ENCODE measurements at places on chromosomes 16 and 17. TPM values are rescaled to one million over a fixed set of nuclear protein-coding genes. Genes with fewer than 3 reads are reported as not detected.

Gene KRT32
- total RNA-seq = not detected

Gene ZNF598
- total RNA-seq = 38.2 TPM

Gene DNASE1
- total RNA-seq = 18.4 TPM

Gene SPNS2
- 67.0 TPM for total RNA-seq

Gene KANSL1
- total RNA-seq = 69.8 TPM

Gene MPV17L
- total RNA-seq = 1.6 TPM

- H3K27me3 ChIP-seq = peaks cover 30% of the 10 kb centered on the region
- H3K36me3 ChIP-seq = no peaks in the 10 kb centered on the region
- DNase-seq = peak; percentile 56
- peaks cover 8% of the 10 kb centered on the region for H3K4me1 ChIP-seq
These were observed 9.7 kb upstream of the HOXB2 start for GRCh38 chr17:48554412-48555257.

DNA sequence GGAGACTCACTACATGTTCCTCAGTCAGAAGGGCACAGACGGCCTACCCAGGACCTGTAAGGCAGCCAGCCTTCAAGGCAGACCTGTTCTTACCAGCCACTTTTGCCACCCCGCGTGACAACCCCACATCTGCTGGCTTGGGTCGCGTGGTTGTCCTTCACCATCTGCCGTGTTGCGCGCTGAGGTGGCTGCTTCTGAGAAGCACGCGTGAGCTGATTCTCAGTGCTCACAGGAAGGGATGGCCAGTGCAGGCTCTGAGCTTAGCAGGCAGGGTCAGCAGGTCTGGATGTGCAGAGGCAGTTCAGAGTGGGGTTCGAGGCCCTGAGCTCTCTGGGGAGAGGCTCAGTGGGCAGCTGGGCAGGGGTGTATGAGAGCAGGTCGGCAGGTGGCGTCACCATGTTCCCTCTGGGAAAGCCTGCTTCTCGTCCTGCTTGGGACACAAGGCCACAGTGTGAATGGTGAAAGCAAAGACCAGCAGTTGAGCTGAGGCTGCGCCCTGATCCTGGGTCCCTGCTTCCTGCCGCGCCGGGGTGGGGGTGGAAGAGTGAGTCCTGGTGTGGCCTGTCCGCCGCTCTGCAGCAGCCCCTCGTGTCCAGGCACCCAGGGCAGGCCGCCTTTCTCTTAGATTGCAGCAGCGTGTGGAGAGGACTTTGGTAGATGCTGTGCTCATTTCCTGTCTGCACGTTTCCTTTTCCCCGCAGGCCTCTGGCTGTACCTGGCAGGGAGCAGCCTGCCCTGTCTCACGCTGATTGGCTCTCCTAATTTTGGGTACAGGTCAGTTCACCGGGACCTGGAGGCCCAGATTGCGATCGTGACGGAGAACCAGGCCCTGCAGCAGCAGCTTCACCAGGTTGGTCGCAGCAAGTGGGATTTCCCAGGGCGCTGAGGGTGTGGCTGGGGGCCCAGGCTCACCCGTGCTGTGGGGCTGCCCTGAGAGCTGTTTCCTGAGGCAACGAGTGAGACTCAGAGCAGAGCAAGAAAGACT lies 36.0 kb downstream of the PGS1 start:
- no peak overlapping the region for H3K4me3 ChIP-seq
- peaks cover 91% of the 10 kb centered on the region for H3K4me1 ChIP-seq
- DNase-seq = no peak
- H3K27ac ChIP-seq = peak overlapping the region; percentile 83

DNA sequence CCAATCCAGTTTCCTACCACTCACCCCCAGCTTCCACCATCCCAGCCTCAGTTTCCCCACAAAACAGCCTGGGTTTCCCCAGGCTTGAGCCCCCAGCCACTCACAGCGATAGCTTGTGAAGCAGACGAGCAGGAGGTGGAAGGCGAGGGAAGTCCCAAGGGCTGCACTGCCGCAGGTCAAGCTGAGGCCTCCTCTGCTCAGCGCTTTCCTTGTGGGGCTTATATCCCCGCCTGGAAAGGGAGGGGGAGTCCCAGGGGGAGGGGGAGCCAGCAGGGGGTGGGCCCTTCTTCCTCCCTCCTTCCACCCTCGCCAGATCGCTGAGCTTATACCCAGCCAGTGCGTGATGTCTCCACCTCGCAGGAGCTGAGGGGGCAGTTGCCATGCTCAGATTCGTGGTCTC lies at the start of gene PYY:
Gene PYY (minus strand): TSS at position 195 of the 400 bp plus-strand sequence. CDS start 457 bp downstream, outside the sequence.
- H3K4me3 ChIP-seq = no peak within 1 kb of the TSS
- DNase-seq = no peak
- peaks cover 5% of the 10 kb centered on the region for H3K4me1 ChIP-seq
- H3K27ac ChIP-seq = no peak within 1 kb of the TSS
- peaks cover 58% of the 10 kb centered on the region for H3K27me3 ChIP-seq
- H3K36me3 ChIP-seq = no peaks in the 10 kb centered on the region

- no peak overlapping the region for H3K4me3 ChIP-seq
- no peaks in the 10 kb centered on the region for H3K27me3 ChIP-seq
- no peak overlapping the region for H3K27ac ChIP-seq
These were observed 35.2 kb downstream of the CIBAR2 start for GRCh38 chr16:85077039-85077438.

GRCh38 chr17:57994436-57994835 lies 6.4 kb upstream of the VEZF1 start:
- no peak overlapping the region for H3K4me3 ChIP-seq
- H3K36me3 ChIP-seq = peaks cover 24% of the 10 kb centered on the region
- peaks cover 17% of the 10 kb centered on the region for H3K4me1 ChIP-seq
- H3K27me3 ChIP-seq = no peaks in the 10 kb centered on the region
- no peak overlapping the region for H3K27ac ChIP-seq
- no peak for DNase-seq

DNA sequence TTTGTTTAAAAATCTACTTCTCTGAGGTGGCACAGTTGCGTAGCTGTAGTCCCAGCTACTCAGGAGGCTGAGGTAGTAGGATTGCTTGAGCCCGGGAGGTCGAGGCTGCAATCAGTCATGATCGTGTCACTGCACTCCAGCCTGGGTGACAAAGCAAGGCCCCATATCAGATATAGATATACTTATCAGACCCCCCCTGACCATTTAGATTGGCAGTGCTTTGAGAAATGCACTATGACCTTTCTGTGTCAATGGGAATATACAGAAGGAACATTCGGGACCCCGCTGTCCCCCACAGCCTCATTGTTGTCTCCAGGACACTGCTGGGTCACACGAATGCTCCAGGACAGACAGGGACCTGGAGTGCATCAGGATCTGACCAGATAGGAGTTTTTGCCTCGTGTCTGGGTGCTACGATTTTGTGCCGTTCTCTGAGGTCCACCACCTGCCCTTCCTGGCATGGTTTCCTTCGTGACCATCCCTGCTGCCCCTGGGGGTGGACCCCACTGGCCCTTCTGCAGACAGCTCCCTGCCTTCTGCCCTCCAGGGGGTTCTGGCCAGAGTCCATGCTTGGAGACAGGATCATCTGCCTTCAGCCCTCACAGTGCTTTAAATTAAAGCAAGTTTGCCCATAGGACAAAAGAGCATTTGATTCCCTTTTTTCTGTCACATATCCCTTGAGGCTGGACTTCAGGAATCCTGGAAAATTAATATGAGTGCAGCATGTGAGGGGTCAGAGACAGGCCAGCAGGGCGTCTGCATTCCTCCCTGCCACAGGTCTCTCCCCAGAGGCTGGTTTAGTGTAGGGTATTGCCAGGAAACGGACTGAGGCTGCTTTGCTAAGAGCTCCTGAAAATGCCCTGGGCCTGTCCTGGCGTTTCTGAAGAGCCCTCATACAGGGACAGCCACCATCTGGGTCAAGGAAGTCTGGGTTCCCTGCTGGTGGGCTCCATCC lies 19.3 kb downstream of the PLD6 start:
- H3K36me3 ChIP-seq = peaks cover 58% of the 10 kb centered on the region
- peak overlapping the region; percentile 33 for H3K27ac ChIP-seq
- no peak for DNase-seq
- no peak overlapping the region for H3K4me3 ChIP-seq
- peaks cover 18% of the 10 kb centered on the region for H3K4me1 ChIP-seq
- no peaks in the 10 kb centered on the region for H3K27me3 ChIP-seq

DNA sequence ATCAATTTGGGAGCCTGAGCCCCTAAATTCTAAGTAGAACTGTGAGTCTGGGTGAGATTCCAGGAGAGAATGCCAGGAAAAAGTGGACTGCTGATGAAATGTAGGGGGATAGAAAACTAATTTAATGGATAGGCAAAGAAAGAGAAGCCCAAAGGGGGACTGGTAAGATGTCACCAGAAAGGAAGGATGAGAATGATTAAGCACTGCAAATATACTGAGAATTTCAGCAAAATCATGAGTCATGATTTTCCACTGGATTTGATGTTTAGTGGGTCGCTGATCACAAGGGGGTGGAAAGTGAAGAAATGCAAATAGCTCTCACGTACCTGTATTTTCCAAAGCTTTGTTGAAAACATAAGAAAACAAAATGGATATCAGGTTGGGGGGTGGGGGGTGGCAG lies 201.8 kb downstream of the SLC39A11 start:
- no peak for DNase-seq
- H3K27me3 ChIP-seq = no peaks in the 10 kb centered on the region
- no peak overlapping the region for H3K4me3 ChIP-seq
- peaks cover 4% of the 10 kb centered on the region for H3K36me3 ChIP-seq

GRCh38 chr17:3914312-3914670 lies 2.0 kb downstream of the P2RX1 start:
- H3K4me3 ChIP-seq = peak overlapping the region; percentile 30
- H3K4me1 ChIP-seq = peaks cover 37% of the 10 kb centered on the region
- H3K36me3 ChIP-seq = no peaks in the 10 kb centered on the region
- no peaks in the 10 kb centered on the region for H3K27me3 ChIP-seq
- H3K27ac ChIP-seq = no peak overlapping the region

DNA sequence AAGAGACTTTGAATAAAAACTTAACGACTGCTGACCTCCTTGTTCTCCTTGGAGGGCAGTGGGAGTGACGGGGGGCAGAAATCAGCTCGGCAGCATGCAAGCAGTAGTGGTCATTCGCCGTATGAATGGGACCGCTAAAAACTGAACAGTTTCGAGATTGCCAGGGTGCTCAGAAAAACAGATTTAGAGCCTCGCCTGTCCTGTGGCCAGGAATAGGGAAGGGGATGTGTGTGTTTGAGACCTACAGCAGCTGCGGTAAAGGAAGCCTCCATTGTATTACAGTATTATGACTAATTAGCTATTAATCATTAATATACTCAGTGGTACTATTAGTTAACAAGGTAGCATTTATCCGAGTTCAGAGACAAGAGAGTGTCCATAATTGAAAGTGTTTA lies 670 bp upstream of the ZNF652 start:
- H3K27me3 ChIP-seq = no peaks in the 10 kb centered on the region
- peak overlapping the region; percentile 58 for H3K27ac ChIP-seq
- peak overlapping the region; percentile 97 for H3K4me3 ChIP-seq
- peaks cover 36% of the 10 kb centered on the region for H3K4me1 ChIP-seq
